SK-MEL-5 (cell line): ENCODE measurements at places on chromosomes 5 and 9.

DNA sequence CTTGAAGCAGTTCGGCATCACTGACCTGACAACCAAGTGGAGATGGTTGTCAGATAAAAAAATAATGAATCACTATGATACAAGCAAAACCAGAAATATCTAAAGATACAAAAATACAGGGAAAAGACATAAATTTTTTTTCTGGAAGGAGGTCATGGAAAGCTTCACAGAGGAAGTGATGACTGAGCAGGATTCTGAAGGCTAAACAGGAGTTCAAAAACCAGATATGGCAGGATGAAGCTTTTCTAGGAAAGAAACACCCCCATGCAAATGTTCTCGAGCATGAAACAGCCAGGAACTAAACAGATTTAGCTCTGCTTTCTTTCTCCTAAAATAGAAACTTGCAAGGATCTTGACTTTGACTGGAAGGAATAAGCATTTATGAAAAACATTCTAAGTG, 60.7 kb upstream of the IFNE start:
- no peak for DNase-seq

GRCh38 chr5:78920604-78921003, 64.5 kb downstream of the ARSB start:
- peak; percentile 13 for DNase-seq

- no peak for DNase-seq
These were observed 10.8 kb upstream of the CCDC69 start for GRCh38 chr5:151234476-151235238.

GRCh38 chr9:128175726-128176125, 15.6 kb downstream of the CIZ1 start:
- no peak for DNase-seq

- DNase-seq = no peak
These were observed 2.3 kb upstream of the AQP3 start for GRCh38 chr9:33449715-33450114.

GRCh38 chr9:95434116-95435073, 82.4 kb downstream of the PTCH1 start:
- no peak for DNase-seq

- DNase-seq = no peak
These were observed 527.8 kb downstream of the AGTPBP1 start for GRCh38 chr9:85213650-85214607.

DNA sequence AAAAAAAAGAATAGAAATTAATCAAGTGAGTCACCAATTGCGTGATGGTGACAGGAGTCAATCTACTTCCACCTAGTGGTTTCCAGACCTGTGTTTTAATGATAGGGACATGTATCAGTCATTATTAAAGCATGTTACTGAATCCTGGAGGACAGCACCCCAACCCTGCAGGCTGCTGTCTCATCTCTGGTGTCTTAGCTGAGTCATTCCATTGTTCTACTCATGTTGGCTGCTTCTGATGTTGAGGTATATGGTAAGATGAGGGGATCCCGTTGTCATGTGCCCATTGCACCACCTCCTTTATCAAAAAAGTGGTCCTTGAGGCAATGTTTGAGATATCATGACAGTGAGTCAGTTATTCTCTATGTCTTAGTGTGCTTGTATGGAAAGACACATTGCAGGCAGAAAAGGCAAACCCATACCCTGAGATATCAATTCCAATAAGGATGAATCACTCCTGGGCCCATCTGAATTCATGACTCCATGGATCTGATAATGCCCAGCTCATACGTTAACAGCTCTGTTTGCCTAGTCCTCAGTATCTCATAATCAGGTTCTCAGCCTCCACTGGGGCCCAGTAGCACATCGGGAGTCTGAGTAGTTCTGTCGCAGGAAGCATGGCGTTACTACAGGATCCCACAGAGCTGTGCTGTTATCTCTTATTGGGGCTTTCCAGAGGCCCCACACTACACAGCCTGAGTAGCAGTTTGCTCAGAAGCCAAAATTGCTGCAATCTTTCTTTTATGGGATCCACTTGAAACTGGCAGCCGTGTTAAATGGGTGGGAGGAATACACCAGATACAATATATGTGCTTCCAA, 31.2 kb downstream of the HMGCS1 start:
- no peak for DNase-seq

- DNase-seq = peak; percentile 92
These were observed 714 bp upstream of the ZNF608 start for GRCh38 chr5:124746916-124747790.

GRCh38 chr5:36125868-36126267, 25.8 kb downstream of the LMBRD2 start:
- DNase-seq = no peak

GRCh38 chr5:41858890-41859289, 11.3 kb downstream of the OXCT1 start:
- no peak for DNase-seq

DNA sequence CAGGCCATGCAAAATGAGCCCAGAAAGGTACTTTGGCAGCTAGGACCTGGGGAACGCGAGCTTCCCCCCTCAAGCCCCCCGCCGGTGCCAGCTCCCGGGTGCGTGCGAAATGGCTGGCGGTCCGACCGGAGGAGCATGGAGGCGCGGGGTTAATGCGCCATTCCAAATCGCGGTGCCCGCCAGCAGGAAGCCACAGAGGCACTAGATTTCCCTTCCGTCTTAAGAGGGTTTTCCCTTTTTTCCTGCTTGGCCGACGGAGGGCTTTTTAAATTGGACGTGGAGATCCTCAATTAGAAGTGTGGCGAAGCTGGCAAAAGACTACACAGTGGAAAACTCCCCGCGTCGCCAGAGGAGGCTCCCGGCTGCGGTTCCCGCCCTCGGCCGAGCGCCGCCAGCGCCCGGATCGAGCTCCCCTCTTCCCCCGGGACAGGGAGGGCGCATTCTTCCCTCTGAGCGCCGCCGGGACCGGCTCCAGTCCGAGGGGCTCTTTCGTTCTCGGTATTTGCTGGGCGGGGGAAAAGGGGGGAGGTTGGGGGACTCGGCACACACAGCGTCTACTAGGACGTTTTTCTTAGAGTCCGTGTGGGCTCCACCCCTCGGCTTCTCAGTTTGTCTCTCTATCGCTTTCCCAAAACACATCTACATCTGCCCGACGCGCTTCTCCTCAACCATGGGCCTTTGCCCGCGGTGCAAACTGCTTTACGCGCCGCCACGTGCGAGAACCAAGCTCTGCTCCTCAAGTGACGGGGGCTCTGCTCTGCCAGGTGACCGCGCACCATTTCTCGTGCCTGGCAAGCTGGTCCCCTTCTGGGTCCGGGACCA, 3.0 kb downstream of the GDNF start:
- no peak for DNase-seq

- no peak for DNase-seq
These were observed 36.1 kb downstream of the HMCN2 start for GRCh38 chr9:130301483-130302286.

DNA sequence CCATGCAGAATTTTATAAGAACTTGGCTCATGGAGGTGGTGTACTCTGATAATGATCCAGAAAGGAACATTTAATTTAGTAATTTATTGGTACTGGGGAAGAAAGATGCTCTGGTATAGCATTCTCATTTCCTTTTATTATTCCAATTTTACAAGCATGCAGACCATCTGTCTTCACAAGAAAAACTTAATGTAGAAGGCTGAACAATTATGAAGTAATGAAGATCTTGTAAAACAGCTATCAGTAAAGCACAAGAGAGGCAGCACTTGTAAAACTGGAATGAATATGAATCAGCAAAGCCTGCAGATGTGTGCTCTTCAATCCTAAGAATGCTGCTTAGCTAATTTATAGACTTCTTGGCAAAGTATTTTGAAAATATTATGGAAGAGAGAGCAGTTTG, 300.0 kb downstream of the YTHDC2 start:
- no peak for DNase-seq

DNA sequence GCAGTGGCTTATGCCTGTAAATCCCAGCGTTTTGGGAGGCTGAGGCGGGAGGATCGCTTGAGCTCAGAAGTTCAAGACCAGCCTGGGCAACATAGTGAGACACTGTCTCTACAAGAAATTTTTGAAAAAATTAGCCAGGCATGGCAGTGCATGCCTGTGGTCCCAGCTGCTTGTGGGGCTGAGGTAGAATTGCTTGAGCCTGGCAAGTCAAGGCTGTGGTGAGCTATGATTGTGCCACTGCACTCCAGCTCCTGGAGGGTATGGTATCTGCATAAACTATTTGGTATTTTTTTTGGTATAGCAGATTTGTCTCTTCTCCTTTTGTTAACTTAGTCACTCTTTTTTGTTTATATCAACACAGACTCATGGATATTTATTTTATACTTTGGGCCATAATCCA, 61.5 kb upstream of the TEX48 start:
- no peak for DNase-seq

GRCh38 chr9:1978941-1979340, 36.2 kb upstream of the SMARCA2 start:
- DNase-seq = no peak

- no peak for DNase-seq
These were observed 375.1 kb downstream of the SPATA31D1 start for GRCh38 chr9:82363682-82364081.

DNA sequence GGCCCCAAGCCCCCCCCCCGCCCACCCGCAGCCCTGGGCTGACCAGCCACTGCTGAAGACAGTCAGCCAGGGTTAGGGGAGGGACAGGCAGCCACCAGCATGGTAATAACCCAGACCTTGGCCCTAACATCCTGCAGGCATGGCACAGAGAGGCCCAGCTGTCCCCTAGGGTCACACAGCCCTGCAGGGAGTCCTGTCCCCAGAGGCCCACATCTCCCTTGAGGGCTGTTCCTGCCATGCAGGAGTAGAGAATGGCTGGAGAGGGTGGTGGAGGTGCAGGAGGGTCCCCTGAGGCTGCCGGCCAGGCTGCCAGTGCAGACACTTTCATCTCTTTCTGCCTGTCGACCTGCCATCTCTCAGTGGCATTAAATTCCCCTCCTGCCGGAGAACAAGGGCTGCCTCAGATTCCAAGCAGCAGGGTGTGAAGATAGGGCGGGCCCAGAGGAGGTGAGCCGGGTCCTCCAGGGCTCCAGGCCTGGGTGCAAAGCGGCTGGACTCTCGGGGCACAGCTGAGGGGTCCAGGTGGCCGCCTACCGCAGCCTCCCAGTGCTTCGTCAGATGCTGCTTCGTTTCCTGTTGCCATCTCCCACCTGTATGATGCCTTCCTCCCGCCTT, 40.0 kb downstream of the CXXC5 start:
- no peak for DNase-seq

DNA sequence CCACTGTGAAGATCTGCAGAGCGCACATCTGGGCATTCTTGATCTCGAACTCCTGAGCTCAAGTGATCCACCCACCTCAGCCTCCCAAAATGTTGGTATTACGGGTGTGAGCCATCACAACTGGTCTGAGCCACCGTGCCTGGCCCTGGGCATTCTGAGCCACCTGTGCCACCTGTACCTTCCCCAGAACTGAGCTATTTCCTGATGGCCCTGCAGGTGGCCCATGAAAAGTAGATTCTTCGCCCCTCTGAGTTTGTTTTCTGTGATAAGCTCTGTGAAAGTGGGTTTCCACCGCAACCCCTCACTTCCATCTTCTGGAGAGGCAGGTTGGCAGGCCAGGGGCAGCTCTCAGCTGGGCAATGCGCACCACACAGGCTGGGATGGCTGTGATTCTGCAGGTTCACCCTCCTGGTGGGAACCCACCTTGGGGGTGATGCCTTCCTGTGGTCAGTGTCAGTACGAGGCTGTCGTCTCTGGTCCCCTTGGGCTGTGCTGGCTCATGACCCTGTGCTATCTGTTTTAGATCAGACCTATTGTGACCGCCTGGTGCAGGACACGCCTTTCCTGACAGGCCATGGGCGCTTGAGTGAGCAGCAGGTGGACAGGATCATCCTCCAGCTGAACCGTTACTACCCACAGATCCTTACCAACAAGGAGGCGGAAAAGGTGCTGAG, 11.3 kb downstream of the CARD19 start:
- DNase-seq = no peak

- DNase-seq = no peak
These were observed 12.8 kb downstream of the MTREX start for GRCh38 chr5:55320571-55320970.

GRCh38 chr9:76944011-76944410, 38.1 kb upstream of the PRUNE2 start:
- DNase-seq = no peak

DNA sequence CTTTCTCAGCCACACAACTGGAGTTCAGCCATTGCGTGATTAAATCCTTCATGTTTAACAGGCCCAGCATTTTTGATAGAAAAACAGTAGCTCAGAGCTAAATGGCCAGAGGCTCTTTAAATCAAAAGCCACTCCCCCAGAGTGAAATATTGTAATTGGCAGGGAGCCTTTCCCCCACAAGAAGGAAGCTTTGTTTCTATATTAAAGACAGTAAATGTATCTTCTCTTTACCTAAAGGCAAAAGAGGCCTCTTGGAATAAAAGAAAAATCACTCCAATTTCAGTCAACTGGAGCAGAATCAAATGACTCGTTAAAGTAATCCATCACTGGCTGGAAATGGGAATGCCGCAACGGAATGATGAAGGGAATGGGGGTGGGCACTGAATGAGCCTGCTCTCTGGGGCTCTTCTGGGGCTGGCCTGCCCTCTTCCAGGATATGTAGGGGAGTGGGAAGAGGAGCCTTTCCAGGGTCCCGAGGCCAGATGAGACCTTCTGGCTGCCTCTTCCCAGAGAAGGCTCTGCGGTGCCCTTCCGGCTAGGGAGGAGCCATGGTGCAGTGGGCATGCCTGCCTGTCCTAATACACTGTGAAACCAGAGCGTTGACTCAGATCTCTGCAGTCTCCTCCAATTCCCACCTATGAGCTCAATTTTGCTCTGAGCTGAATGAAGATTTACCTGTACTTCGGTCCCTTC, 45.2 kb downstream of the ANKDD1B start:
- DNase-seq = peak; percentile 49
